ENCODE measurements at places on chromosomes 5 and 9.

DNA sequence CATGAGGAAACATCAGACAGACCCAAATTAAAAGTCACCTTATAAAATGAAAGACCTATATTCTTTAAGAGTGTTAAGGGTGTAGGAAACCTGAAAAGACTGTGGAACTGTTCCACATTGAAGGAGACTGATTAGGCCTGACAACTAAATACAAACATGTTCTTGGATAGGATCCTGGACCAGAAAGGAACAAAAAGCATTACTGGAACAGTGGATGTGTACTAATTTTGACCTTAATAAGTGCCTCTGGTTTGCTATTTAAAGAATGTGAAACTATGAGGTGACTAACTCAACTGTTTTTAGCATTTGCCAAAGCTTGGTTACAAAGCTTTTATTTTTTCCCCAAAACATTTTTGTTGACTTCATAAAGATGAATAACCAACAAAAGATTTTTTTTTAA is 340.6 kb downstream of the CAAP1 start:
- DNase-seq, result no peak

- no peak for DNase-seq
These were observed 453.9 kb downstream of the KDM4C start for GRCh38 chr9:7211657-7212056.

- DNase-seq, result peak; percentile 78
These were observed 112.8 kb downstream of the C9orf152 start for GRCh38 chr9:110095161-110095595.

DNA sequence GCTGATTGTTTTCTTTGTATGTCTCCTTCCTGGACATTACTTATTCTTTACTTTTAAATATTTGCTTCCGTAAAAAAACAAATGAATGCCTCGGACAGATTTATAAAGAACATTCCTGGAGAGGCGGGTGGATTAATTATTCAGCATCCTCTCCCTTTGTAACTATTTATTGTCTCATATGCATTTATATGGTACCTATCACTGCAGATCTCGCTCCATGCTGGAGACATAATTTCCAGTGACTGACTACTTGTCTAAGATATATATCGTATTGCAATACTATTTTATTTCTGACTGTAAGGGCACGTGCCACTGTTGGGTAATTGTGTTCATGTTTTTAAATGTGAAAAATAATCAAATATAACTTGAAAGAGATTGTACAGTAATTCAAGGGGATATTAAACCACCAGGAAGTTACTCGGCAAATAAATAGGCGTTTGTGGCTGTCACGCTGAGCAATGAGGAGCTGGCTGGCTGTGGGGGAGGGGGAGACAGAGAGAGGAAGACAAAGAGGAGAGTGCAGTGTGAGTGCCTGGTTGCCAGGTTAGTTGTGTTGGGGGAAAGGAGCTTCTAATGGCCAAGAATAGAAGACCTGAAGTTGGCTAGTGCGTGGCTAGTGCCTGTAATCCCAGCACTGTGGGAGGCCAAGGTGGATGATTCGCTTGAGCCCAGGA is 131.8 kb upstream of the GABRP start:
- no peak for DNase-seq

DNA sequence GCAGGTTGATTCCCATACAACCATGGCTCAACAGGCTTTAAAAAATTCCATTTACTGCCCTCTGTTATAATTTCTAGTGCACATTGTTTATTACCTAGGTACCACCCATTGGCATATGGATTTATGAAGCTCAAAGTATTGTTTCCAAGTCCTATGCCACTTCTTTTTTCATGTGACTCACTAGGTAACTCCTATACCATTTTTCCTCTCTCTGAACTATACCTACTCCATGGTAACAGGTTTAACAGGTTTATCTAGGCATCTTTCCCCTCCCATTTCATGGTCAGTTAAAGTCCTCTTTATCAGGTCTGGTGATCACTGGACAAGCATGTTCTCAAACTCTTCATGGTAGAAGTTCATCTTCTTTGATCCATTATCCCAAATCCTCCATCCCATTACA is 49.6 kb upstream of the ABCA1 start:
- DNase-seq, result no peak

- peak; percentile 67 for DNase-seq
These were observed 139.5 kb upstream of the DMRTA1 start for GRCh38 chr9:22307013-22307711.

DNA sequence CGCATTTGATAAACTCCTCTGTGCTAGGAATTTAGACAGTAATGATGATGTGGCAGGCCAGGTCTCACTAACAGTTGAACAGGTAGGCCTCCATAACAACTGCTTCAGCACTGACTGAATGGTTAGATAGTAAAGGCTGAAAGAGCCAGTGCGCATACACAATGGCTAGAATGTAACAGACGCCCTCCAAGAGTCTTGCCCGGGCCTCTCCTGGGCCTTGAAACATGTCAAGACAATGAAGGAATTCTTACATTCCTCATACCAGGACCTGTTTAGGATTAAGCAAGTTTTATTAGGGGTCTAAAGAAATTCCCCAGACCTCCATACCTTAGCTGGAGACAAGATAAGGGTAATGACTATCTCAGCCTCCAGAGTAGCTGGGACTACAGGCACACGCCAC is 6.7 kb upstream of the BICD2 start:
- DNase-seq, result no peak

GRCh38 chr5:167790462-167791260 is 500.8 kb upstream of the WWC1 start:
- DNase-seq, result peak; percentile 79

- DNase-seq, result peak; percentile 31
These were observed 591.7 kb downstream of the ZNF608 start for GRCh38 chr5:124154714-124155113.

DNA sequence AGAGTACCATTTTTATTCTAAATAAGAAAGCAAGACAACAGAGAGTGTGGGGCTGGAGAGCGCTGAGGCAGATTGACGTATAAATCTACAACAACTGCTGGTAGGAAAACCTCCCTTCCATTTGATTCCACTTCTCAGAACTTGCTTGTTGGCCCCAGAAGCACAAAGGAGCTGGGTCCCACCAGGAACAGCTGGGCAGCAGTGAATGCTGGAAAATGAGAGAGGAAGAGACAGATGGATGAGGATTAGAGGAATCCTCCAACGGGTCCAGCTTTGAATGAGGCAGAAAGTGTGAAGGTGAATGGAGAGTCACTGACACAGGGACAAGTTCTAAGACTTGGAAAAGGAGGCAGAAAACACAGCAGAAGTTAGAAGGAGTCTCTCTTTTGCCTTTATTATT is 14.8 kb downstream of the TAS2R1 start:
- no peak for DNase-seq

GRCh38 chr5:176608937-176609723 is 826 bp downstream of the GPRIN1 start:
- DNase-seq, result no peak

GRCh38 chr5:151862811-151863472 is 61.7 kb downstream of the GLRA1 start:
- no peak for DNase-seq

DNA sequence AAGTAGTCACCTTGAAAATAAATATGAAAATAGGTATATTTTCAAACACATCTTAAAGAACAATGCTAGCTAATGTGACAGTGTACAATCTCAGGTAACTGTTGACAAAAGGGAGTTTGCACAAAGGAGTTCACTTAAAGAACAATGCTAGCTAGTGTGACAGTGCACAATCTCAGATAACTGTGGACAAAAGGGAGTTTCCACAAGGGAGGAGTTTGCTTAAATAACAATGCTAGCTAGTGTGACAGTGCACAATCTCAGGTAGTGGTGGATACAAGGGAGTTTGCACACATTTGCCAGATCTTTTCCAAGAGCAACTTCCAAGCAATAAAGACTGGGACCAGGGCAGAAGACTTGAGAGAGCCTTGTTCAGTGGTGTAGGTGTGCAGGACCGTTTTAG is 442.9 kb upstream of the FTMT start:
- DNase-seq, result no peak

- no peak for DNase-seq
These were observed 69.7 kb downstream of the EPB41L4A start for GRCh38 chr5:112349371-112349770.

DNA sequence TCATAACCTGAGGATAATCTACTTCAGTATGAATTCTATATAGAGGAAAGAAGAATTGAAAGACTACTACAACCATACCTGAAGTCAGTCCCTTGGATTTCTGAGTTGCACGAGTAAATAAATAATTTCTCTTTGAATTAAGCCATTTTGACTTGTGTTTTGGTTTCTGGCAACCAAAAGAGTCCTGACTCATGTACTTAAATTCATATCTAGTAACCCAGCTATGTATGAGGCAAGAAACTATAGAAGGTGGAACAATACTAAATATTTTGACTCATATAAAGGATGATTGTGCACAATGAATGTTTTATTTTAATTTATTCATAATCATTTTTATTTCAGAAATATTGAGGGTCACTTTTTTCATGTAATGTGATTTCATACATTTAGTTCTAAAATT is 276.8 kb downstream of the MEF2C start:
- no peak for DNase-seq

- DNase-seq, result no peak
These were observed 303.0 kb upstream of the CDH9 start for GRCh38 chr5:27341342-27341741.

DNA sequence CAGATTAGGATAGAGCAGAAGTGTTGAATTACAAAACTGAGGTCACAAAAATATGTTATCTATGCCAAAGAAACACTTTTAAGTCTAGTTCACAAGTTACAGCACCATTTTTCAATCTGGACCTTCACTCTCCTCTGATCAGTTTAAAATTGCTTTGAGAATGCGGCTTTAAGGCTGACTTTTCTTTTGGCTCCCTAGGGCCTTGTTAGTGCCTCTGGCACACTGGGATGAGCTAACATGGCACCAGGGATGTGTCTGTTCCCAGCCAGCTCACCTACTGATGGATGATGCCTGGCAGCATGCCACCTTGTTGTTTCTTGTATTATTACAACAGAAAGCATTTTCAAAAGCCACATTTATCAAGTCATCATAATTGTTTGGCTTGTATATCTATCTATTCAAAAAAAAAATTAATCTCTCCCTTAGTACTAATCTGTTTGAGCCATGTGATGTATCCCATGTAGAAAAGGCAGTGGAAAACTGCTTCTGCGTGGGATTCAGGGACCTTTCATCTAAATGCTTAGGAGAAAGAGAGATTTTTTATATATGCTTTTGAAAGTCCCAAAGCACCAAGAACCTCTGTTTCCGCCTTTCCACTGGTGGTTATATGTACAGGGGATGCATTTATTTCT is 46.6 kb downstream of the ADAMTSL1 start:
- peak; percentile 22 for DNase-seq

- DNase-seq, result no peak
These were observed 36.3 kb downstream of the CXXC5 start for GRCh38 chr5:139684350-139684880.

DNA sequence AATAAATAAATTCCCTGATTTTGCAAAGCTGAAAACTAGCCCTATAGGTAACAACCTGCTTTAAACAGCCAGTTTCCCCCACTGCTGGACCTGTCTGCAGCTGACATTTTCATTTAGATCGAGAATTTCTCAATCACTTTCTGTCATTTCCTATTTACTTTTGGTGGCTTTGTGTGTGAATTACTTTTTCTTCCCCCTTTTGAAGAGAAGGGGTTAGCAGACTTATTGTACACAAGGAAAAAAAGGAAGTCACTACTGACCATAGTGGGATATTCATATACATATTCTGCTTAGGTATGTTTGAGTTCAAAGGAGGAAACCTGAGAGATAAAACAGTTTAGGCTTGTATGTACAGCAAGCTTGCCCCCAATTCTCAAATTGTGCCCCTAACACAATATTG is 27.0 kb upstream of the IFNB1 start:
- DNase-seq, result no peak

- peak; percentile 69 for DNase-seq
These were observed 171.4 kb downstream of the MCTP1 start for GRCh38 chr5:95113489-95113888.

DNA sequence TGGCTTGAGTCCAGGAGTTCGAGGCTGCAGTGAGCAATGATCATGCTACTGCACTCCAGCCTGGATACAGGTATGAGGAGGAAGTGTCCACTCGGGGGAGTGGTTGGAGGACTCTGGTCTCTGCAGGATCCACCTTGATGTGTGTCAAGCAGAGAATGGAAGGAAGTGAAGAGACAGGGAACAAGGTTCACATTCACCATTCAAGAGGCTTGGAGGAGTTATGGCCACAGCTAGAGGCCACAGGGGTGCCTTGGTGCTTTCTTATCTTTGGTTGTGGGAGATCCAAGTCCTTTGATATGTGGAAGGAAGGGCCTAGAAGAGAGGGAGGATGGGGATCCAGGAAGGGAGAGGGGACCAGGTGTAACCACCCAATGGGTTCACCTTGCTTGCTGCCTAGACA is 5.4 kb upstream of the CERCAM start:
- no peak for DNase-seq
